ENCODE measurements at places on chromosomes 2 and 18.
A peak's percentile ranks its signal among the peaks of the same experiment; 100 is the strongest.

GRCh38 chr18:582465-582864 is 2.3 kb downstream of the CETN1 start:
- DNase-seq = no peak

- DNase-seq = no peak
Measured at GRCh38 chr2:138495384-138495783, 6.2 kb upstream of the SPOPL start.

GRCh38 chr18:78517328-78517727 is 462.3 kb upstream of the SALL3 start:
- no peak for DNase-seq

DNA sequence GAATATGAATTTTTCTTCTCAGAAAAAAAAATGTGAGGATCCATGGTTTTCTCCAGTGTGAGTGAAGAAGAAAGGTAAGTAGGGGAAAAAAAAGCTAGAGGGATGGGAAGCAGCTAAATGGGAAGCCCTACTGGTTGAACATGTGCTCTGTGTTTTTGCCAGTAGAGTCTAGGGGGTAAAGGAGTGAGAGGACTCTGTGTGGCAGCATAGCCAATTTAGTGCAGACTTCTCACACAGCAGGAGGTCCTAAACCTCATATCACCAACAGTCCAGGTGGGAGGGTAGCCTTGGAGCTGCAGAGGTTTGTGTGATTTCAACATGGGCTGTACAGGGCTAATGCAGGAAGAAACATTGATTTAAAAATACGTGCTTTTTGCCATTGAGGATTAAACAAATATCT is 334.5 kb upstream of the SPHKAP start:
- no peak for DNase-seq

- no peak for DNase-seq
Measured at GRCh38 chr2:70808983-70809958, 11.1 kb downstream of the CLEC4F start.

GRCh38 chr2:20666304-20667150 is at the start of gene GDF7:
GDF7 (plus strand) TSS chr2:20667144; CDS start chr2:20667240, 96 bp downstream.
- peak; percentile 84 for DNase-seq

DNA sequence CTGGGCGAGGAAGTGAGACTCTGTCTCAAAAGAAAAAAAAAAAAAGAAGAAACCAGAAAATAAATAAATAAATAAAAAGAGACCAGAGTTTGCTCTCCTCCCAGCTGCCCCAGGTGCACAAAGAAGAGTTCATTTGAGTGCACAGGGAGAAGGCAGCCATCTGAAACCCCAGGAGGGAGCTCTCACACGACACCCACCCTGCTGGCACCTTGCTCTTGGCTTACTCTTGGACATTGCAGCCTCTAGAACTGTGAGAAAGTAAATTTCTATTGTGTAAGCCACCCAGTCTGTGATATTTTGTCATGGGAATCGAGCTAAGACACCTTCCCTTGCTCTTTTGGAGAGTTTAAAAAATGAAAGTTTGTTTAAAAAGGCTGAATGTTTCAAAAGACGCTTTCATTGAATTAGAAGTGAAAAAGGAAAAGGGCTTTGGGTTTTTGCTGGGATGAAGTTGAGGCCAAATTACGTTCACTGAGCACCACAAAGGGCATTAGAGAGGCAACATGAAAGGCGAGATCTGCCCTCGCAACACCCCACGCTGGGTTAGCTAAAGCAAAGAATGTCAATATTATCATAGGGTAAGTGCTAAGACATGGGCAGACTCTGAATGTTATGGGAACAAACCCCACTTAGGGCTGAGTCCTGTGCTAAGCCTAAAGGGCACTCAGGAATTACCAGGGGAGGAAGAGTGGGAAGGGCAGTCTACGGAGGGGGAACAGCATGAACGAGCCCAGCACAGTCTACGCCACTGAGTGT is 128.9 kb upstream of the RIOK3 start:
- no peak for DNase-seq

DNA sequence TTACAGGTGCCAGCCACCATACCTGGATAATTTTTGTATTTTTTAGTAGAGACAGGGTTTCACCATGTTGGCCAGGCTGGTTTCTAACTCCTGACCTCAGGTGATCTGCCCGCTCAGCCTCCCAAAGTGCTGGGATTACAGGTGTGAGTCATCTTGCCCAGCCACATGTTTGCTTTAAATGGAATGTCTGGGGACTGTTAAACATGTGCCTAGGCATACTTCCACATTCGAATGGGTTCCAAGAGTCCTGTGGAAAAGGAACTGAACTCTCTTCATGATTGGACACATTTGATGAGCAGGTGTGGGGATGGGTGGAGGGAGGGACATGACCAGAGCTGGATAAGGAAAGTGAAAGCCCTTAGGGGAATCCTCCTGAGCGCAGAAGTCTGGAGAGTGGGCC is 58.4 kb upstream of the GREB1L start:
- no peak for DNase-seq

- no peak for DNase-seq
Measured at GRCh38 chr2:216688731-216689340, 6.5 kb downstream of the IGFBP5 start.

DNA sequence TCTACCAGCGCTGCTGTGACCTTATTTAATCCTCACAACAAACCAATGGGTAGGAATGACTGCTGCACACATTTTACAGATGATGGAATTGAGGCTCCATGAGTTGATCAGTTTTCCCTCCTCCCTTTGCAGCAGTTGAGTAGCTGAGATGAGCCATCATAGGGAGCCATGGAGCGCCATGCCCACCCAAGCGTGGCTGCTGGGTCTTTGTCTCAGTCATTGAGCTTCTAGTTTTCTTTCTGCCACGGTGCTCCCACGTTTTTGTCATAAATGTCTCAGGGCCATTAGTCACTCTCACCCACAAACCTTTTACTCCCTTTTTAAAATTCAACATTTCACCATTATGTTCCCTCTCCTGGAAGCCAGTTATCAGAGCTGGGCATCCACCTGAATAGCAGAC is 45.8 kb downstream of the TMEM17 start:
- no peak for DNase-seq

DNA sequence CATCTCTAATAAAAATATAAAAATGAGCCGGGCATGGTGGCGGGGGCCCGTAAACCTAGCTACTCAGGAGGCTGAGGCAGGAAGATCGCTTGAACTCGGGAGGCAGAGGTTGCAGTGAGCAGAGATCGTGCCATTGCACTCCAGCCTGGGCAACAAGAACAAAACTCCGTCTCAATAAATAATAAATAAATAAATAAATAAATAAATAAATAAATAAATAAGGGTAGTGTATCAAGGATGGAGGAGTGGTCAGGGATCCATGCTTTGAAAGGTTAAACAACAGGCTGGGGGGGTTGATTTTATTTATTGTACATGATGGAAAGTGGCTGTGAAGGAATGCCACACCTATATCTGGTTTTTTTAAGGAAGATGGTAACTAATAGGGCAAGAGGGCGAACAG is 63.2 kb downstream of the AP1S3 start:
- DNase-seq = no peak

GRCh38 chr2:240304746-240305161 is 130.7 kb upstream of the GPC1 start:
- no peak for DNase-seq

DNA sequence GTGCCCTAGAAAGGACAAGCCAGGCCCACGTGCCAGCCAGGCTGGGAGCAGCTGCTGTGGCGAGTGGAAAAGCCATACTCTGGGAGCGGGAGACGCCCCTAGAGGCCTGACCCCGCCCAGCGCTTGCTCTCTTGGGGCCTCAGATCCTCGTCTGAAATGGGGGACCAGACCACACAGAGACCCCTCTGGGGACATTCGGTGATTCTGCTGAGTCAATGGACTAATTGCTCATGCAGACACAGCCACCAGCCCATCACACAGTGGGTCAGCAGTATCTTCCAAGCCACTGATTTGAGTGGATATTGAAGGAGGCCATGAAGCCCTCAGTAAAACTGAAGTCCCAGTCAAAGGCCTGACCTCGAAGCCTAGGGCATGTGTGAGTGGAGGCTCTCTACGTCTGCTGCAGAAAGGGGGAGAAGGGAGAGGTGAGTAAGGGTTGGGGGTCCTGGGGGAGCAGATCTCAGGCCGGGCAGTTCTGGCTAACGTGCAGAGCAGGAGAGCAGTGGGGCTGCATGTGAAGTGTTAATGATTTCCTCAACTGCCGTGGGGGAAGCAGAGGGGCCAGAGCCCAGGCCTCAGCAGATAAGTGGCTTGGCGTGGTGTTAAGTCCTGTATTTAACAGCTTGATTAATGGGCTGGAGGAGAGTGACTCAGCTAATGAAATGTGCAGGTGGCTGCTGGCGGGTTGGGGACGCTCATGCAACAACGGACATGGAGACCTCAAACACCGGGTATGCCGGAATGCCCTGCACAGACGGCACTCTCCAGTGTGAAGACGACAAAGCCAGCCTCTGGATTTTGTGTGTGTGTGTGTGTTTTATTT is 104.4 kb upstream of the TWIST2 start:
- no peak for DNase-seq

DNA sequence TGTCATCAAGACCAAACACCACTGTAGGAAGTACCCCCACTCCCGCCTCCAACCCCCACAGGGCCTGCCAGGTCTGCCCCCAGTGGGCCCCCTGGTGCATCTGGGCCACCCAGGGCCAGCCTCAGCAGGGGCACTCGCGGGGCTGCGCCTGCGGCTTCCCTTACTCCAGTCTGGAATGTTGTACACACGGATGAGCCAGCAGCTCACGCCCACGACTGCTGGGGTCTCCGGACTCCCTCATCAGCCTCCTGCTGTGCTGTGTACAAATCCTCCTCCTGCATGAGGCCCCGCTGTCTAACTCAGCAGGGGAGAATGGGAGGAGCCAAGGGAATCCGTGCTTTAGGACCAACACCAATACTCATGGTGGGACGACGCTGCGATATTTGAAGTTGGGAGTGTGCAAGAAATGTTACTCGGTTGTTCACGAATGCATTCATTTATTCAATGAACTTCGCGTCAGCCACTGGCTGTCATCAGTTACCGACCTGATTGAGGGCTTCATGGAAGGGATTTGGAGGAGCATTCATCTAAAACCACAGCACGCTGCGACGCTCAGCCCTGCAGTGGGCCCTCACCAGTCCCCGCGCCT is 654 bp upstream of the ASB1 start:
- DNase-seq = no peak

DNA sequence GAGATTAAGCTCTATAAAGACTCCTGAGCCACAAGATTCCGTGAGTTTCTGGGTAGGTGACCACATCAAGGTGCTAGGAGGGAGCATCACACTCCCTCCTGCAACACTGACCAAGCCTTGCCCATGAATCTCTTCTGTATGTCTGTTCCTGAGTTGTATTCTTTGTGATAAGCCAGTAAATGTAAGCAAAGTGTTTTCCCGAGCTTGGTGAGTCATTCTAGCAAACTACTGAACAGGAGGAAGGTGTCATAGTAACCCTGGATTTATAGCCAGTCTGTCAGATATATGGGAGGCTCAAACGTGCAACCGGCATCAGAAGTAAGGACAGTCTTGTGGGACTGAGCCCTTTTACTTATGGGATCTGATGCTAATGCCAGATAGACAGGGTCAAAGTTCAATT is 346.1 kb upstream of the KYNU start:
- no peak for DNase-seq

GRCh38 chr2:11995456-11995855 is 249.0 kb downstream of the LPIN1 start:
- no peak for DNase-seq

- DNase-seq = no peak
Measured at GRCh38 chr2:72388263-72388662, 240.6 kb upstream of the CYP26B1 start.

DNA sequence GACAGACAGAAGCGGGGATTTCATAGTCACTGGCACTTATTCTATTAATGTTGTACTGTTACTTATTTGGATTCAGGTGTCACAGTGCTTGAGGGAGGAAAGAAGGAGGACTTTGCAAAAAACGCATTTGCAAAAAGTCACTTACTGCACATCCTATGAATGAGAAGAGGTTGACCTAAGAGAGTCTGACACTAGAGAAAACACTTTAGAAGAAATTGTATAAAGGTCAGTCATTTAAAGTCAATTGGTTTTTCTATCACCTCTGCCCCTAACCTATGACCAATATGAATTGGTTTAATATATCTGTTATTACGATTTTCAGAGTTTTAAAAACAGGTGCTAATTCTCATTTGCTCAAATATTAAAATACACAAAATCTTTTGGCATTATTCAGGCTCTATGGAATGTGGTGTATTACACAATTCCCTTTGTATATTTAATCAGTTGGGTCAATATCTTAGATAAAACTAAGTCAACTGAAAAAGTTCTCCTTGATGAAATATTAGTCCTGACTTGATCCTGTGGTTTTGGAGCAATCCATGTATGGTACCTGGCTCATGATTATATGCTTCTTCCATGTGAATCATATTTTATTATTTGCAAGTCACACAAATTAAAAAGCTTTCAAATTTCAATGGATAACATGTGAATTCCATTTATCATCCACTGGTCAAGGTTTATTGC is 157.4 kb downstream of the CDH2 start:
- no peak for DNase-seq

DNA sequence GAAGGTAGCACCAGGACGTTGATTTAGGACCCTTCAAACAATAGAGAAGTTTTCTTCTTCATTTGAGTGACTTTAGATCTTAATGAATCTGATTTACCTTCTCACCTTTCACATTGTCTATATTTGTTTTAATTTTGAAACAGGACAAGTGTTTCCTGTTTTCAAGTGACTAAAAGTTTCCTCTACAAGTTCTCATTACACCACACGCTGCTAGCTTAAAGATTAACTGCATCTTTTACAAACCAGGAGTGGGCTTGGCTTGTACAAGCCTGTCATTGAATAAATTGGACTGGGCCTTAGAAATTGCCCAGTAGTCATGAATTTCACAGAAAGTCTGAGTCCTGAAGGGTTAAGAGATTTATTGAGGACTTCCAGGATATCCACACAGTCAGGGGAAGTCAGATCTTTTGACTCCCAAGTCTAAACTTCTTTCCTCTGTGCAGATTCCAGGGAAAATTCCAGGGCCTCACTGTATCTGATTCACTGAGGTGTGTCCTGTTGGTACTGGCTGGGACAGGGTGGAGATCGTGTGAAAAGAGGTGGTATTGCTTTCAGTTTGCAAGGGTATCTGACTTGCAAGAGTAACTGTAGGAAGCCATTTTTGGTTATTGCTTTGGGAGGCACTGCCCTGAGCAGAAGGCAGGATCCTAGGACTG is 3.4 kb downstream of the SGPP2 start:
- DNase-seq = no peak

DNA sequence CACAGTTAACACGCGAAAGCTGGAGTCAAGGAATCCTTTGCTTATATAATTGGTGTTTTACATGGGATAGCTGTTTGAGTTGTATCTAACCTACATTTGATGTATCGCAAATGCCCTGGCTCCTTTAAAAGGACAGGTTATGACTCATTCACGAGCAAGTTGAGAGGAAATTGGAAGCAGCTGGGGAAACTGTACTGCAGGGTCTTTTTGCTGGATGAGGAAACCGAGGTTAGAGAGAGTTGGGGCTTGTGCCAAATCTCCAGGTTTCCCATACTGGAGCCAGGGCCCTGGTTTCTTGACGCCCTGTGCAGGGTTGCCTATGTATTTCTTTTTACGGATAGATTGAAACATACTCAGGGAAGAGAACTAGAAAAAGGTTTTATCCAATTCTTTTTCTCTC is 60.0 kb upstream of the SPTBN1 start:
- DNase-seq = no peak

GRCh38 chr2:18910843-18911242 is 321.5 kb upstream of the NT5C1B start:
- DNase-seq = no peak

Measured in ureter (tissue), 1 donor.